ENCODE measurements at places on chromosomes 2 and 18.

DNA sequence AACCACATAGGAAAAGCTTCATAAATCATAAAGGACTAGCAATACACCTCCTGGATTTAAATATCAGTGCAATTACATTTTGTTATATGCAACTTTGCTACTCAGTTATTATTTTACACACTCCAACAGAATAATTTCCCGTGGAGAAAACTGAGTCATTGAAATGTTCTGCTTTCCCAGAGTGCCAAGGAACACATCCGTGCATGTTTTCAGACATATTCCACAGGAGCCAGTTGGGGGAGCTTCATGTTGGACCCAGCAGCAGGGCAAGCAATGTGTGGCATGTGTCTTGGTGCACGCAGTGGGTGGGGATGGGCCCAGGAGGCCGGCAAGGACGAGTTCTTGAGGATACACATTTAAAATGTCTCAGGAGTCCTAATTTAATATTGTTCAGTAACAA is 14.4 kb upstream of the SMIM21 start:
- no peak for DNase-seq

DNA sequence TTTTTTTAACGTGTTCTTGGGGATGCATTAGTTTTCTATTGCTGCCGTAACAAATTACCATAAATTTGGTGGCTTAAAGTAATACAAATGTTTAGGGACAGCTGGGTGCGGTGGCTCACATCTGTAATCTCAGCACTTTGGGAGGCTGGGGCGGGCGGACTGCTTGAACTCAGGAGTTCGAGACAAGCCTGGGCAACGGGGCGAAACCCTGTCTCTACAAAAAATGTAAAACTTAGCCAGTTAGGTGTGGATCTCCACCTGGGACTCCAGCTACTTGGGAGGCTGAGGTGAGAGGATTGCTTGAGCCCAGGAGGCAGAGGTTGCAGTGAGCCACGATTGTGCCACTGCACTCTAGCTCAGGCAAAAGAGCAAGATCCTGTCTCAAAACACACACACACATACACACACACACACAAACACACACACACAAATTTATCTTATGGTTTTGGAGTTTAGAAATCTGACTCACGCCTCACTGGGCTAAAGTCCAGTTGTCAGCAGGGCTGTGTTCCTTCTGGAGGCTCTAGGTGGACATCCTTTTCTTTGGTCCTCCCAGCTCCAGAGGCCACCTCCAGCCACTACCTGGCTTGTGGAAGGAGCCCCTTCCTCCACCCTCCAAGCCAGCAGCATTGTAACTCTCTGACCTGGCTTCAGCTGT is 76.1 kb downstream of the SEPTIN10 start:
- DNase-seq: no peak

GRCh38 chr2:55916473-55917049 is 7.0 kb downstream of the EFEMP1 start:
- DNase-seq: no peak

GRCh38 chr18:32922951-32923430 is 150.2 kb upstream of the KLHL14 start:
- no peak for DNase-seq

DNA sequence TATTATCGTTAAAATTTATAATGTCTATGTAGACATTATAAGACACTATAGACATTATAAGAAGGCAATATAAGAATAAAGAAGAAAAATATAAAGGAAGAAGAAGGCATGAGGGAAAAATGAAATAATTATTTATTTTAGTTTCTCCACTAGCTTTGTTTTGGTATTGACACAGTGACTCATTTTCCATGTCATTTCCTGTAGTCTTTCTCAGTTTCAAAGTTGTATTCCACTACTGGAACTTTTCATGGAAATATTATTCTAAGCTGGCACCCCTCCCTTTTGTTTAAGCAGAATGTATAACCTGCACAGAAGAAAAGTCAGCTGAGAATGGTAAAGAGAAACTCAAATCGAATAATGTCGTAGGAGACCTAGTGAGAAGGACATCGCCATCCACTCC is 234.2 kb upstream of the NETO1 start:
- DNase-seq: no peak

DNA sequence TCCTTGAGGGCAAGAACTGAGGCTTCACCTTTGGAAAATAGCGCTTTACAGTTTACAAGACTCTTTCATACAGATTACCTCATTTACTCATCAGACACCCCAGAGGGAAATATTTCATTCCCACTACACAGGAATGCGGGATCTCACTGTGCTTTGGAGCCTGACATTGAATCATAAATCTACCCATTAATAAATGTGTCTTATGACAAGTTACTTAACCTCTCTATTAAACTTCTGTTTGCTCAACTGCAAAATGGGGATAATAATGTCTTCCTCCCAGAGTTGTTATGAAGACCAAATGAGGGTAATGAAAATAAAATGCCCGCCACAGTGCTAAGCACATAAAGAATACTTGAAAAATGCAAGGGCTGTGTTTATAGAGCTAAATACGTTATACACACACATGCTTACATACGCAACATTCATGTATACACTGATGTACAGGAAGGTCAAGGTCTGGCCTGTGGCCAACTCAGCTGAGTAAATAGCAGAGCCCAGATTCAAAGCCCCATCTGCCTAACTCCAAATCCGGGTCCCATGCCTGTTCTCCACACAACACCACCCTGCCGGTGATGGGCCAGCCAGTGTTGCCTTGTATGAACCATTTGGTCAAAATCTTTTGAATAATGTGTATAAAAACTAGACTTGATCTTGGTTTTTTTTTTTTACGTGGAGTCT is 77.8 kb upstream of the STPG4 start:
- DNase-seq: no peak

Measured in fibroblast of skin of left biceps (primary cell).